SJSA1 (cell line): ENCODE measurements at places on chromosomes 11 and 22. TPM values are rescaled to one million over a fixed set of nuclear protein-coding genes. Genes with fewer than 3 reads are reported as not detected.

DNA sequence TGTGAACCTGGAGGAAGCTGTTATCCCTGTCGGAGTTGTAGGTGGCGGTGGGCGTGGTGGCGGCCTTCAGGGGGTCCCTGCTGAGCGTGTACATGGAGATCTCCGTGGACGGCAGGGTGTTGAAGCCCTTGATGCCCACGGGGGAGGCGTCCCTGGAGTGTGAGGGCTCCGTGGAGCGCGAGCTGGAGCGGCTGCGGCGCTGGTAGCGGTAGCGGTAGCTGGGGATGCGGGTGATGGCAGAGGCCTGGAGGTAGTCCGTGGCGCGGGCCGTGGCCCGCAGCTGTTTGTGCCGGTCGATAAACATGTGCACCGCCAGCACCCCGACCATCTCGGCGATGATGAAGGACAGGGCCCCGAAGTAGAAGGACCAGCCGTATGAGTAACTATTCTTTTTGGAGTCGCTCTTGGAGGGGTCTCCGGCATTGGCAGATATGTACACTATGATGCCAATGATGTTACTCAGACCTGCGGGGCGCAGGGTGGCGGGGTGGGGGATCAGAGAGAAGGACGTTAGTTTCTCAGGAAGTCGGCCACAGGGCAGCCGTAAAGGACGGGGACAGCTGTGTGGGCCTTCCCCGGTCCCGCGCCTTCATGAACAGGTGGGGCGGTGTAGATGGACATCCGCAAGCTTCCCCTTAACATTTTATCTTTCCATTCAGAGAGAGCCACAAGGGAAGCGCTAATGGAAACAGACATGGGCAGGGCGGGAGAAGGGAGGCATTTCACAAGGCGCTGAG lies 35.6 kb upstream of the EIF3D start:
- H3K27ac ChIP-seq, result no peak overlapping the region
- H3K4me1 ChIP-seq, result peaks cover 6% of the 10 kb centered on the region

The DDX17 gene
- total RNA-seq, result 277 and 362 TPM in 2 replicates

GRCh38 chr22:38862375-38863329 lies 9.4 kb downstream of the CBX6 start:
- H3K36me3 ChIP-seq, result peaks cover 11% of the 10 kb centered on the region
- H3K27me3 ChIP-seq, result no peaks in the 10 kb centered on the region

- DNase-seq, result no peak
- peak overlapping the region; percentile 59 for H3K4me3 ChIP-seq
- peak overlapping the region; percentile 29 for H3K27ac ChIP-seq
- no peaks in the 10 kb centered on the region for H3K27me3 ChIP-seq
- peaks cover 46% of the 10 kb centered on the region for H3K4me1 ChIP-seq
These were observed 758 bp downstream of the MCAM start for GRCh38 chr11:119316016-119316728.

GRCh38 chr11:130330101-130330684 lies 15.5 kb upstream of the ZBTB44 start:
- H3K4me1 ChIP-seq, result no peaks in the 10 kb centered on the region
- no peaks in the 10 kb centered on the region for H3K36me3 ChIP-seq
- H3K27ac ChIP-seq, result no peak overlapping the region
- no peaks in the 10 kb centered on the region for H3K27me3 ChIP-seq

DNA sequence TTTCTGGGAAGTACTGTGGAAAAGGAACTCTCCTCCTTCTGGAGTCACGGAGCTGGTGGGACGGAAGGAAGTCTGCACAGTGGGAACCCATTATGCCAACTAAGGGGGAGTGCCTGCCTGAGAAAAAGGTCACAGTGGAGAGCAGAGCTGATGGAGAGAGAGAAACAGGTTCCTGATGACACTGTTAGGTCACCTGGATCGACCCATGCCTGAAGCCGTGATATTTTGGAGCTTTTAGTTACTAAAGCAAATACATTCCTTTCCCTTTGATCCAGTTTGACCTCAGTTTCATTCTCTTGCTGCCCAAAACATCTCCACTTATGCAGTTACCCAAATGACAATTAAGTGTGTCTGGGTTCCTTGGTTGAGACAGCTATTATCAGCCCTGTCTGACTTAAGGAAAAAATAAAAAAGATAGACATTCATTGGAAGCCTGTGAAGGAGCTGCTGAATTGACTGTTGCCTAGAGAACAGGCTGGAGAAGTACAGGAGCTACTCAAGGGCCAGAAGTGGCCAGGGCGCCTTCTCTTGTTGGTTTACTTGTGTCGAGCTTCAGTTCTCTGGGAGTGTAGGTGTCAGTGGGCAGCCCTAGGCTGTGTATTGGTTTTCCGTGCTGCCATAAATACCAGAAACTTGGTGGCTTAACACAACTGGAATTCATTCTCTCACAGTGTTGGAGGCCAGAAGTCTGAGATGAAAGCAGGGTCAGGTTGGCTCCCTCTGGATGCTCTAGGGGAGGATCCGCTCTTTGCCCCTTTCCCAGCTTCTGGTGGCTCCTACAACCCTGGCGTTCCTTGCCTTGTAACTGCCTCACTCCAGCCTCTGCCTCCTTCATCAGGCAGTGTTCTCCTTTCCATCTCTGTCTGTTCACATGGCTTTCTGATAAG lies 13.6 kb downstream of the MRGPRD start:
- H3K4me3 ChIP-seq, result no peak overlapping the region
- no peaks in the 10 kb centered on the region for H3K36me3 ChIP-seq
- no peaks in the 10 kb centered on the region for H3K27me3 ChIP-seq
- no peaks in the 10 kb centered on the region for H3K4me1 ChIP-seq
- no peak overlapping the region for H3K27ac ChIP-seq

GRCh38 chr11:102171101-102171500 lies 60.9 kb downstream of the YAP1 start:
- no peak for DNase-seq
- no peaks in the 10 kb centered on the region for H3K4me1 ChIP-seq
- H3K36me3 ChIP-seq, result peaks cover 2% of the 10 kb centered on the region; the same call in 1 of the 2 replicates
- H3K4me3 ChIP-seq, result no peak overlapping the region

The NELL1 gene
- total RNA-seq, result not detected in 2 replicates

The SPA17 gene
- 2.6 and 5.5 TPM in 2 replicates for total RNA-seq

DNA sequence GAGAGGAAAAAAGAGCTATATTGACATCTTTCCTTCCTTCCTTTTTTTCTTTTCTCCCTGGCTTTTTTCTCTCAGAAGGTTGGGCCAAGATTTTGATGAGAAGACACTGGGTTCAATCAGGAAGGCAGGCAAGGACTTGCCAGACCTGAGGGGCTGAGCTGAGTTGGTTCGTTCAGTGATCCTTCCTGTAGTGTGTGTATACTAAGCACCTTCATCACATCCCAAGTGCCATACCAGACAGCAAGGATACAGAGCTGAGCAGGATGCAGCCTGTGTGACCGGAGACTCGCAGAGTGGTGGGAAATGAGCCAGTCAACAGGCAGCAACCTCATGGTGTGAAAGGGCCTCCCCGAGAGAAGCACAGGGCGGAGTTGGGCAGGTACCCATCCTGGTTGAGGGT lies 95.5 kb downstream of the SPON1 start:
- peaks cover under 1% of the 10 kb centered on the region for H3K4me1 ChIP-seq
- H3K27me3 ChIP-seq, result no peaks in the 10 kb centered on the region; the same call in 1 of the 2 replicates
- H3K36me3 ChIP-seq, result no peaks in the 10 kb centered on the region
- DNase-seq, result no peak
- no peak overlapping the region for H3K4me3 ChIP-seq

DNA sequence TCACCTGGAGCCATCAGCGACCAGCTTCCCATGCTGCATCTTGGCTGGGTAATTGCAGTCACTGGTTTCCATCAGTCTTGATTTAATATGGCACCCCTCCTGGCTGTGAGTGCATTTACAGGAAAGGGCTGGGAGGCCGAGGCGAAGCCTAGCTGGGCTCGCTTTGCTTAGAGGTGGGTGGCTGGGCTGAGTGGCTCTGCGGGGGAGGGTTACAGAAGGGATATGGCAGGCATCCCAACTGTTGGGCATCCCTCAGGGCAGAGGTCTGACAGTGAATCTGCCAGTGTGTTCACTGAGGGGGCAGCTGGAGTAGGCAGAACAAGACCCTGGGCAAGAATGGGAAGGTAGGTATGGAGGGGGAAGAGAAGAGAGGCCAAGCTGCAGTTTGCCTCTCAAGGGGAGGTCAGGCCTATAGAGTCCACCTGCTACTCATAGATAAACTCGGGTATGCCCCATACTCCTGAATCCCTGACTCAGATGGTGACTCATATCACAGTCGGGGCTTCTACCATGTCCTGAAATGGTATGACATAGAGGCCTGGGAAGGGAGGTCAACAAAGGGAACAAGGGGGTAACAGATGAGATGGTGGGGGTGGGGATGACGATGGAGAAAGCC lies 77.5 kb upstream of the PHOX2A start:
- no peaks in the 10 kb centered on the region for H3K36me3 ChIP-seq
- no peak overlapping the region for H3K4me3 ChIP-seq
- no peaks in the 10 kb centered on the region for H3K27me3 ChIP-seq
- H3K4me1 ChIP-seq, result no peaks in the 10 kb centered on the region

The EXPH5 gene
- 0.05 TPM in 1 of 2 replicates, not detected in the other for total RNA-seq

DNA sequence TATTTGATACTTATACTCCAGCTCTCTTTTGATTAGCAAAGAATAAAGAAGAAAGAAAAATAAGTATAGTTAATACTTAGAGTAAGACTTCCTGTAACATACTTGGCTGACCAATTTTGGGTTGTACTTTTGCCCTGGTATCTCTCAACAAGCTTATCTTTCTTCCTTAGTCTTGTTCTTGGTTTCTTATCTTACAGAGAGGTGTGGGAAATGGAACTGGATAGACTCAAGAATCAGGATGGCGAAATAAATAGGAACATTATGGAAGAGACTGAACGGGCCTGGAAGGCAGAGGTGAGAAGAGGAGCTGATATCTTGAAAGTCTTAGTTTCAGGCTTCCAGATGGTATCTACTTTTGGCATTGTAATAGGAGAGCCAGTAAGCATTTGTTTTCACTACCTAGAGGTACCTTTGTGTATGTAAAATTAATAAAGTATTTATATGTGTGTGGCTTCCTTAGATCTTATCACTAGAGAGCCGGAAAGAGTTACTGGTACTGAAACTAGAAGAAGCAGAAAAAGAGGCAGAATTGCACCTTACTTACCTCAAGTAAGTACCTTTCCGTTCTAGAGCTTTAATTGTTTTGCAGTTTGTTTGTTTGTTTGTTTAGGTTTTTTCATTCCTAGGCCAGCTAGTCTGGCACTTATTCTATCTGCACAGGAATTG lies 11.3 kb upstream of the BACE1-AS start:
- H3K36me3 ChIP-seq, result peaks cover 10% of the 10 kb centered on the region
- peaks cover 42% of the 10 kb centered on the region for H3K4me1 ChIP-seq
- H3K27ac ChIP-seq, result peak overlapping the region; percentile 63; the same call in 1 of the 2 replicates
- H3K27me3 ChIP-seq, result no peaks in the 10 kb centered on the region
